ENCODE measurements at places on chromosomes 2 and 18. TPM values are rescaled to one million over a fixed set of nuclear protein-coding genes. Genes with fewer than 3 reads are reported as not detected.

GRCh38 chr18:79401494-79402208 is 5.9 kb downstream of the NFATC1 start:
- peaks cover 15% of the 10 kb centered on the region for H3K36me3 ChIP-seq
- peak overlapping the region; percentile 94 for H3K4me3 ChIP-seq
- peak; percentile 36 for DNase-seq
- peak overlapping the region; percentile 97 for H3K27ac ChIP-seq
- H3K4me1 ChIP-seq, result peaks cover 40% of the 10 kb centered on the region
- H3K27me3 ChIP-seq, result no peaks in the 10 kb centered on the region

DNA sequence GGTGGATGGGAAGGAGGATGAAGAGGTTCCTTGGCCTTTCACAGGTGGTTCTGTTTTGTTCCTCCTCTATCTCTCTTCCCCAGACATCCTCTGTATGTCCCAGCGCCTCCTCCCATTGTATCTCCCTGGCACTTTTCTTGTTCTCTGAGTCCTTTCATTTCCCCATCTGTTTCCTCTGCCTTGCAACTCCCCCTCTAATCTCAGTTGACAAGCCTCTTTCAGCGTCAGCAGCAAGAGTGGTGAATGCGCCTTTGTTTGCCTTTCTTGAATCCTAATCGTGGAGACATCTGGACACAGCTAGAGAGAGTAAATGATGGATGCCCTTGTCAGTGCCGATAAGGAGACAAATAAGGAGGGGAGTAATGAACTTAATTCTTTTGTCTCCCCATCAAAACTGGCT is 167.0 kb downstream of the NDUFA10 start:
- H3K27ac ChIP-seq, result no peak overlapping the region
- no peaks in the 10 kb centered on the region for H3K36me3 ChIP-seq
- peaks cover 11% of the 10 kb centered on the region for H3K27me3 ChIP-seq
- H3K4me3 ChIP-seq, result no peak overlapping the region
- DNase-seq, result no peak
- H3K4me1 ChIP-seq, result no peaks in the 10 kb centered on the region

DNA sequence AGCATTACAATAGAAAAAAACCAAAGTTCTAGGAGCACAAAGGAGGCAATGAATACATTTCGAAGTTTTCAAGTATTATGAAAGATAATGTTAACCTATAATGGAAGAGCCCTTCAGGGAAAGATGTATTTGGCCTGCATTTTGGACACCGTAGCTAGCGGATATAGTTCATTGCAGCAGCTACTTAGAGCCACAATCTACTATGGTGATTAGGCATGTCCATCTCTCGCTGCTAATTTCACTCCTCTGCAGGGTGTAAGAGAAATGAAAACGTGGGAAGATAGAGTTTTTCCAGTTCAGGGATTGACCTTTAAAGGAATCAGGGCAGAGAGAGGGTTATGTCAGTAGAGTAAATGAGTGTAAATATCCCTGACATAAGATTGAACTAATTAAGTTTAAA is 8.5 kb upstream of the CAVIN2 start:
- H3K4me1 ChIP-seq, result no peaks in the 10 kb centered on the region
- peaks cover 15% of the 10 kb centered on the region for H3K27me3 ChIP-seq
- H3K27ac ChIP-seq, result no peak overlapping the region
- H3K4me3 ChIP-seq, result no peak overlapping the region

GRCh38 chr2:5343785-5344335 is 348.3 kb upstream of the SOX11 start:
- H3K4me1 ChIP-seq, result no peaks in the 10 kb centered on the region
- no peaks in the 10 kb centered on the region for H3K36me3 ChIP-seq
- no peak overlapping the region for H3K27ac ChIP-seq
- H3K27me3 ChIP-seq, result no peaks in the 10 kb centered on the region
- no peak overlapping the region for H3K4me3 ChIP-seq

- no peaks in the 10 kb centered on the region for H3K36me3 ChIP-seq
- H3K27me3 ChIP-seq, result peaks cover 4% of the 10 kb centered on the region
- H3K27ac ChIP-seq, result no peak overlapping the region
- DNase-seq, result no peak
- H3K4me3 ChIP-seq, result no peak overlapping the region
Observed at GRCh38 chr18:73924836-73925235, 222.8 kb downstream of the FBXO15 start.

GRCh38 chr18:78924301-78924700 is 55.3 kb upstream of the SALL3 start:
- no peak overlapping the region for H3K4me3 ChIP-seq
- no peaks in the 10 kb centered on the region for H3K4me1 ChIP-seq
- no peak for DNase-seq
- no peaks in the 10 kb centered on the region for H3K36me3 ChIP-seq
- H3K27ac ChIP-seq, result no peak overlapping the region

GRCh38 chr2:72041638-72042111 is 106.0 kb downstream of the CYP26B1 start:
- H3K27me3 ChIP-seq, result peaks cover 2% of the 10 kb centered on the region
- no peaks in the 10 kb centered on the region for H3K4me1 ChIP-seq
- H3K4me3 ChIP-seq, result no peak overlapping the region
- no peak for DNase-seq
- H3K27ac ChIP-seq, result no peak overlapping the region
- no peaks in the 10 kb centered on the region for H3K36me3 ChIP-seq

GRCh38 chr2:45301307-45302277 is 292.3 kb upstream of the SIX2 start:
- H3K36me3 ChIP-seq, result no peaks in the 10 kb centered on the region
- peaks cover 12% of the 10 kb centered on the region for H3K27me3 ChIP-seq
- H3K4me3 ChIP-seq, result no peak overlapping the region
- DNase-seq, result no peak

DNA sequence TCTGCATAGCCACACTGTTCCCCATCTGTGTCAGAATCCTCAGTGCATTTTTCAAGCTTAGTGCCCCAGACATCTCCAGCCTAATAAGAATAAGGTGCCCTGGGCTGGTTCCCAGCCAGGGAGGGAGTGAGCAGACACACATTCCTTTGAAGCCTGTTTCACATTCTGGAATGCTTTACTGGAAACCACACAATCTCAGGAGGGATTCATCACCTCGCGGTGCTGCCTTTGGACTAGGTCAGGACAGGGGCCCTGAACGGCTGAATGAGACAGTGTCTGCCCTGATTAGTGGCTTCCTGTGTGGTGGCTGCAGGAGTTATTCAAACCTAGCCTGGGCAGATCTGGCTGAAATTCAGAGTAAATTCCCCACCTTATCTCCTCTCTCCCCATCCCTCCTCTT is 108.0 kb upstream of the LDAH start:
- H3K4me3 ChIP-seq, result no peak overlapping the region
- H3K36me3 ChIP-seq, result no peaks in the 10 kb centered on the region
- no peak for DNase-seq
- H3K27me3 ChIP-seq, result peaks cover 7% of the 10 kb centered on the region
- no peaks in the 10 kb centered on the region for H3K4me1 ChIP-seq

DNA sequence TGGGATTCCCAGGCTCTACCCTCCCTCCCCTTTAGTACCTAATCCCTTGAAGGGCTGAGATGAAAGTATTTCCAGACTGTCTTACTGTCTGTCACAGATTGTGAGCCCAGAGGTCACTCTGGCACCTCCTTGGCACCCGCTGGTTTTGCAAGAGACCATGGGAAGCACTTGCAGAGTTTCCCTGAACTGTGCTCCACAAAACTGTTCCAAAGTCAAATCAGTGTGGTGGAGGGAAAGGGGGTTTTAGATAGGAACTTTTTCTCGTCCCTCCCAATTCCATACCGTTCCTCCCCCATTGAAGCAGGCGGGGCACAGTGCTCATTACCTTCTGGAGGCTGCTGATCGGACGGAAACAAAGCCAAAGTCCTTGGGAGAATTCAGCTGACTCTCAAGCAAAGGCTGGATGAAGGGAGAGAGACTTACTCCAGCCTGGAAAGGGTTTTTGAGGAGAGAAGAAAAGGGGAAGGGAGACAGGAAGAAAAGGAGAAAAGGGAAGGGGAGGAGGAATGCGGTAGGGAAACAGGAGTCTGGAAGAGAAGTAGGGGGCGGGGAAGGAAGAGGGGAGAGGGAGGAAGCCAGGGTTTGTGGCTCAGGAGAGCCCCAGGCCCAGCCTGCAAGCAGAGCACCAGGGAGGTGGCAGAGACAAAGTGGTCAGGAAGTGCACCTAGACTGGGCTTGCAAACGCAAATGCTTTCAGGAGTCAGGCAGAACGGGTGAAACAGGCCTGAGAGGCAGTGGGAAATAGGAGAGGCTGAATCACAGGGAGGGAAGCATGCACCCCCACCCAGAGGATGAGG is 88.4 kb upstream of the SP3 start:
- H3K4me3 ChIP-seq, result no peak overlapping the region
- no peak overlapping the region for H3K27ac ChIP-seq
- DNase-seq, result no peak
- no peaks in the 10 kb centered on the region for H3K4me1 ChIP-seq

EFEMP1 gene
- not detected for total RNA-seq

- H3K4me1 ChIP-seq, result no peaks in the 10 kb centered on the region
- no peak overlapping the region for H3K4me3 ChIP-seq
- H3K27ac ChIP-seq, result no peak overlapping the region
- no peak for DNase-seq
- no peaks in the 10 kb centered on the region for H3K36me3 ChIP-seq
Observed at GRCh38 chr2:76281156-76281841, 570.6 kb upstream of the GCFC2 start.

DNA sequence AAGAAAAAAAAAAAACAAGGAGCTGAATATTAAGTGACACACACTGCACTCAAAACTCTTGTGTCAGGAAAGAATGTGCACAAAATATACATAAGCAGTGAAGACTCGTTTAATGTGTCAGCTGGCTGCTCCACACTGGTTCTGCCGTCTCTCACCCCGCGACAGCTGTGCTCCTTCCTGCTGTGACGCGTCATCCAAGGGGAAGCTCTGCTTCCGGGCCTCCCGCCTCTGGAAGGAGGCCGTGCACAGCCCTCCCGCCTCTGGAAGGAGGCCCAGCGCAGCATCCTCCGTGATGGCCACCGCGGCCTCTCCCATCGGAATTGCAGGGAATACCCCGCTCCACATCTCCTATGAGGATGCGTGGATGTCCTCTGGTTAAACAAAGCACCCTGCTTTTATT is 151.0 kb downstream of the HDAC4 start:
- peaks cover 11% of the 10 kb centered on the region for H3K36me3 ChIP-seq
- no peak overlapping the region for H3K27ac ChIP-seq
- H3K4me3 ChIP-seq, result no peak overlapping the region
- peaks cover 2% of the 10 kb centered on the region for H3K27me3 ChIP-seq
- no peak for DNase-seq

GRCh38 chr2:76268484-76268883 is 557.8 kb upstream of the GCFC2 start:
- H3K4me1 ChIP-seq, result no peaks in the 10 kb centered on the region
- no peak for DNase-seq
- H3K4me3 ChIP-seq, result no peak overlapping the region

TXNDC2 gene
- total RNA-seq, result not detected

DNA sequence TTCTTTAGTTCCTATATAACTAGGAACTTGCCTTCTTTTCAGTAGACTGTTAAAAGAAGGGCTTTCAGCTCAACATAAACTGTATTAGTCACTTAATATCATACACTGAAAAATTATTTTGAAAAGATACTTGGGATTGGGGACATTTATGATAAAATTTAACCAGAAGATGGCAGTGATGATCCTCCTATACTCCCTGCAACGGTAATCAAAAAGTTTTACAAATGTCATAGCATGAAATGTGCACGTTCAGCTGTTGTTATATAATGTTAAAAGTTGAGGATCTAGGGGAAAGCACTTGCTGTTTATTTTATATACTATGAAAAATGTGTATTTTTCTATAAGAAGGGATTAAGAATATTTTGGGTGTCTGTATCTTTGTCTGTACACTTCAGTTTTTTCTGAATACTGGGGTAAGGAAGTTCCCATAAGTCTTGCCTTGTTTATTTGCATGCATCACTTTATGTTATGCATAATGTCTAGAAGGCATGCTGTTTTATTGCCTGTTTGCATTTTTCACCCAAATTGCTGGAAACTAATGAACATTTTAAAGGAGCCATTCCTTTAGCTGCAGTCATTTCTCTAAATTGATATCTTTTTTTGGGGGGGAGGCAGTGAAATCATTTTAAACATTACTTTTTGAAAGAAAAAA is 19.0 kb downstream of the DYNC1I2 start:
- no peak overlapping the region for H3K4me3 ChIP-seq
- peaks cover 4% of the 10 kb centered on the region for H3K36me3 ChIP-seq

FKBP7 gene
- 2.4 TPM for total RNA-seq

DNA sequence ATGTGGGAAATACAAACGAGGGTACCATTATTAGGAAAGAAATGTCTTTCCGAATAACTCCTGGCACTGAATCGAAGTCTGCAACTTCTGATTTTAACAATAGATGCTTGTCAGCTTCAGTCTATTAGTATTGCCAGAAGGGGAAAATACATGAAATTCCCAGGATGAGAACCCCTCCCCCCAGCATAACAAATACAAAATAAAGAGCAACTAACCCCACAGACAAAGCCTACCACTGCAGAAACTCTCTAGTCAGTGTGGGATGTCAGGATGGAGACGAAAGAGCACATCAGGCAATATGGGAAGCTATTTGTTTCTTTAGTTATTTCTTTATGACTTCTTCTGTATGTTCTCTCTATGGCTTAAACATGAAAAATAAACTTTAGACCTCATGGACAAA is 365.0 kb upstream of the CDH2 start:
- H3K36me3 ChIP-seq, result no peaks in the 10 kb centered on the region
- H3K4me1 ChIP-seq, result no peaks in the 10 kb centered on the region
- H3K27me3 ChIP-seq, result no peaks in the 10 kb centered on the region
- no peak overlapping the region for H3K4me3 ChIP-seq
- DNase-seq, result no peak

LBX2 gene
- 1.2 TPM for total RNA-seq

DQX1 gene
- total RNA-seq, result 0.39 TPM

USP40 gene
- 11.5 TPM for total RNA-seq

RUFY4 gene
- total RNA-seq, result 3.0 TPM

Data from activated naive CD8-positive, alpha-beta T cell treated with anti-CD3 and anti-CD28 coated beads, Interleukin-2, amount 10 ng/mL, durations not matched to agents 7 days and 5 days (primary cell).